ENCODE measurements at places on chromosomes 16 and 17.

DNA sequence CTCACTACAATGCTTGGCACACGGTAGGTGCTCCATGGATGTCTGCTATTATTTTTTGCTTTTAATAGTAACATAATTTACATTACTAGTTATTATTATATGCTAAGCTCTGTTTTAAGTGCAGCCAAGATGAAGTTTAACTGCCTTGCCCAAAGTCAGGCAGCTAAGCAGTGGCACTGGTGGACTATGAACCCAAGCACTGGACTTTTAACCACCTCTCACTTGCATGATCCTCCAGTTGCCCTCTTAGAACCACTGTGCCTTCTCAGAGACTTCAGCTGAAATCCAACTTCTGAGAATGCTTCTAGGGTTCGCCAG is 1.5 kb upstream of the ZNF207 start:
- DNase-seq = no peak

DNA sequence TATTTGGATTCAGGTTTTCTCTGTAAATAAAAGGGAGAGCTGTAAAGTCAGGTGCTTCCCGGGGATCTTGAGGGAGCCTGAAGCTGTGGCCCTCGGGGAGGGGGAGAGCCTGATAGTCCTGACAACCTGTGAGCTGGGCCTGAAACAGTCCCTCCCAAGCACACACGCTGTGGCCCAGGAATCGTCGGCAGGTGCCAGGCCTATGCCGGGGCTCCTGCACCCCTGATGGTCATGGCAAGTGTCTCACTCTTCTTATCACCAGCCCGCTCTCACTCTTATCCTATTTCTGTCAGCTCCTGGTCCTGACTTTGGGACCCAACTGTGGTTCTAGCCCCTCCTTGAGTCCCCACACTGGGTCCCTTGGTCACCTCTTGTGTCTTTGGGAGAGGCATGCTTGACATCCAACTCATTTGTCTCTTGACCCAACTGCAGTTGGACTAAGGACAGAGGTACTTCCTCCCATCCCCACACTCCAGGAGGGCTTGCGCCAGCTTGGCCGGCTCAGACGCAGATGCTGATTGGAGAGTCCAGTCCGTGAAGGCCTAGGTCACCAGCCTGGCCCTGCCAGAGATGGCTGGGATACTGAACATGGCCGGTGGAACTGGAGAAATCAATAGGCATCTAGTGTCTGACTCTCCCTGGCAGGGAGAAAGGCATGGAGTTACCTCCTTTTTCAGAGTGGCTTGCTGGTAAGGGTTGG is 170.5 kb upstream of the WSCD1 start:
- no peak for DNase-seq

DNA sequence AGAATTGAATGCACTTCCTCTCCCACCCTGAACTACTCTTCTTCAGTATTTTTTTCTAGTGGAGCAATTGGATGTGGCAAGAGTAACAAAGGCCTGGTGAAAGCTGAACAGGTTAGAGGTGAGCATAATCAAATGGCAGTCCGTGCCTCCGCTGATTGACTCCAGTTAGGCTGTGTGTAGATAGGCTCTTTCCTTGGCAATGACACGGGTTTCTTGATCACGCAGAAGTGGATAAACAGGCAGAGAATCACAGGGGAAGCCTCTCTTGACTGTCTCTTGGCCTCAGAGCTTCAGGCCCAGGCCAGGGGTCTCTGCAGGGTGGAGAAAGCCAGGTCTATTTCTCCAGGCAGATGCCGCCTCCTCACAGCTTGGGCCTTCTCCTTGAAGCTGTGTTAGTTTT is 4.2 kb downstream of the CD300LB start:
- DNase-seq = no peak

GRCh38 chr16:48576927-48577326 is 33.1 kb downstream of the N4BP1 start:
- no peak for DNase-seq

- DNase-seq = no peak
These were observed 164.1 kb downstream of the CDH8 start for GRCh38 chr16:61871837-61872777.

GRCh38 chr17:7523033-7523432 is 25.8 kb upstream of the TNFSF12 start:
- no peak for DNase-seq

DNA sequence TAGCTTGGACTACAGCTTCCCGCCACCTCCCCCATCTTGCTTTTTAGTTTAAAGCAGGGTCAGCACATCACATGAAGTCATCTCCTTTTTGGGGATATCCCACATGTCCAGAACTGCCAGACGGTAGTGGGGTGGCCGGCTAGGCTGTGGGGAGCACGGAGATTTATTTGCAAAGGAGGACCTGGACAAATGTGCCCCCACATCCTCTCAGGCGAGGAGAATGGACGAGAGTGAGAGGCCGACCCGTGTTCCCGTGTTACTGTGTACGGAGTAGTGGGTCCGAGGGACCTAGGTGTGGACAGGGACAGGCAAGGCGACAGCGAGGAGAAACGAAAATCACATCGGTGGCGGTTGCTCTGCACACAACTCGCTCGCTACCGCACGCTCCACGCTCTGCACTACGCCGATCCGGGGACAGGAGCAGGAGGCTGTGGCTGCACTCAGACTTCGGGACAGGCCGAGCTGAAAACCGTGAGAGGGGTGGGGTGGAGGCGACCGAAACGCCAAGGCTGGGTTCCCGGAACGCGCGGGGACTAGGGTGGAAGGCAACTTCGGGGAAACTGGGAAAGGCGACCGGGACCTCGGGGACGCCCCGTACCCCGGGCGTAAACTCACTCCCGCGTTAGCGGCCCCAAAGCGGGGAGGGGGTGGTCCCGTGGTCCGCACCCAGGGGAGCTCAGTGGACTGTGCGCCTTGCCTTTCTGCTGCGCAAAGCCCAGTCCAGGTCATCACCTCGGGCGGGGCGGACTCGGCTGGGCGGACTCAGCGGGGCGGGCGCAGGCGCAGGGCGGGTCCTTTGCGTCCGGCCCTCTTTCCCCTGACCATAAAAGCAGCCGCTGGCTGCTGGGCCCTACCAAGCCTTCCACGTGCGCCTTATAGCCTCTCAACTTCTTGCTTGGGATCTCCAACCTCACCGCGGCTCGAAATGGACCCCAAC is at the start of gene MT1A:
Gene MT1A (plus strand): TSS at position 853 of the 937 bp plus-strand sequence. CDS start 73 bp downstream, at position 926.
- no peak for DNase-seq

- no peak for DNase-seq
These were observed 504 bp downstream of the ZNF263 start for GRCh38 chr16:3283543-3284447.

DNA sequence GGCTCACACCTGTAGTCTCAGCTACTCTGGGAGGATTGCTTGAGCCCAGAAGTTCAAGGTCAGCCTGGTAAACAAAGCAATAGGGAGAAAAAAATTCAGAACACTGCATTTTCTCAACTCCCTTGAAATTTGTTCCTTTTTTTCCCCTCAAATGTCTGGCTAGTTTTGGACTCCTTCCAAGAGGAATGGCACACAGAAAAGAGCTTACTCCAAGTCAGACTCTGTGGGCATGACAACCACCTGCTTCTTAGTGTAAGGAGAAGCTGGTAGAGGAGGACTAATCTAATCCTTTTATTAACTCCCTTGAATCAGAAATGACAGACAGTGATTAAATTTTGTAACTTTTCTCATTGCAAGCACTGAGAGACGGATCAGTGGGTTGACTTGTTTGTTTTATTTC is 27.9 kb upstream of the HYDIN start:
- DNase-seq = no peak

- DNase-seq = no peak
These were observed 179.1 kb downstream of the ABCC12 start for GRCh38 chr16:47976636-47977210.

DNA sequence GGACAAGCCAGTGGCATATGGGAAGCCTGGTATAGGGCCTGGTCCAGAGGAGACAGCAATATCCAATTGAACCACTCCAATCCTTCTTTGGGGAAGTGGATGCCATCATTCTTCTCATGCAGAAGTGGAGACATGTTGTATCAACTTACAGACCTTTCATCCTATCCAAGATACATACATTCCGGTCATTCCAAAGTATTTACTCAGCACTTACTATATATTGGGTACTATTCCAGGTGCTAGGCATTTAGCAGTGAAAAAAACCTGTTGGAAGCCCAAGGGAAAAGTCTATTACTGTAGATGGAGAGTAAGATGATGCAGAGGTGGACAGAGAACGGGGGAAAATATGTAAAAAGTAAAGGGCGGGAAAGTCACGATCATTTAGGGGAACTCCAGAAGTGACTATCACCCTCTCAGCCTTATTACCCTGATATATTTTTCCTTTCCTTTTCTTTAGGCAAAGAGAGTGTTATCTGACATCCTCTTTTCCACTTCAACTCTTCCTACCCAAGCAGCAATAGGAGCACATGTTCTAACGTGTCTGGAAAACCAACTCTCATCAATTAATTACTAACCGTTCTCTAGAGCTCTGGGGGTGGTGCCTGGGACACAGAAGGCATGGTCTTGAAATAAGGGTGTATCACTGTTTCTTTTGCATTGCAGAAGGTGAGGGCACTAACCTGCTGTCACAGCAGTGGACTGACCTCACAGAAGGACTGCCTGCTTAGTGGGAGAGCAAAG is 210.1 kb upstream of the MAF start:
- DNase-seq = no peak

DNA sequence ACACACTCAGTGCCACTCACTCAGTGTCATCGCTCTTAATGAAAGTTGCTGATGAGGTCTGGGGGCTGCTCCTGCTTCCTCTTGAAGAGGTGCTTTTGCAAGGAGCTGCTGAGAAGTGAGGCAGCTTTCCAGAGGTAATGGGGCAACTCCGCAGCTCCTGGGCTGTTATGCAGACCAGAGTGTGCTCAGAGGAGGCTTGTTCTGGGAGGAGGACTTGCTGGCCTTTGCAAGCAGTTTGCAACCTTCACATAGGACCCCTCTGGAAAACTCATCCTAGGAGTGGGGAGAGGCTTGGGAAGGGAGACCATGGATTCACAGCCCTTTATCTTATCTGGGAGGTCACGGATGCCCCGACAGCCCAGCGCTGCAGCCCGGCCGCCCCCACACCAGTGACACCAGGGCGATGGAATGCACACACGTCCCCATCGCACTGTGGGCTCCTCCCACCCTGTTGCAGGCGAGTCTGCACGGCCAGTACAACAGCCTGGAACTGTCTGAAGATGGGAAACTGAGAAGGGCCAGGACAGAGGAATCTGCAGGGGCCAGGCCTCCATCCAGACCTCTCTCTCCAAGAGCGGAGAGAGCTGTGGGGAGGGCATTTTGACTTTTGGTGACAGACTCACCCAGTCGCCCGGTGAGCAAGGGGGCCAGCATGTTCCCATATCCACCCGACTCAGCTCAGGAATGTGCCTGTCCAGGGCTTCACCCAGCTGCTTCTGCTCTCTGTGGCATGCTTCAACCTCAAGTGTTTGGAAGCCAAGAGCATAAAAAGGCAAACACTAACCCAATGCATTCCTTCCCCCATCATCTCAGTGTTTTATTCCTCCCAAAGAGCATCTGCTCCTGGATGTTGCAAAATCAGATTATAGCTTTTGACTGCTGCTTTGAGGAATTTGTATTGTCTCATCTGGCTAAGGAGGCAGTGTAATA is 78.6 kb upstream of the ZNF469 start:
- DNase-seq = no peak

DNA sequence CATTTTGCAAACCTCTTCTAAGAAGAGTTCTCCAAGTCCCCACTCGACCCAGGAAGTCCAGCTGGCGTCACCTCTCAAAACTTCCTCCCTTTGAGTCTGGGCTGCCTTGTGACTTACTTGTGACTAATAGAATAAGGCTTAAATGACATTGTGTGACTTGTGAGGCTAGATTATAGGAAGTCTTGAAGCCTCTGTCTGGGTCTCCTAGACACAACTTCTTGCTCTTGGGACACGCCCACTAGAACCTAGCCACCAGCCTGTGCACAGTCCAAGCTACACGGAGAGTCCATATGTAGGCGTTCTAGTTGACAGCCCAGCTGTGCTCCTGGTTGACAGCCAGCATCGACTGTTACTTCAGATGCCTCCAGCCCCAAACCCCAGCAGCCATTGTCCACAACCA is 66.7 kb upstream of the TANC2 start:
- no peak for DNase-seq

DNA sequence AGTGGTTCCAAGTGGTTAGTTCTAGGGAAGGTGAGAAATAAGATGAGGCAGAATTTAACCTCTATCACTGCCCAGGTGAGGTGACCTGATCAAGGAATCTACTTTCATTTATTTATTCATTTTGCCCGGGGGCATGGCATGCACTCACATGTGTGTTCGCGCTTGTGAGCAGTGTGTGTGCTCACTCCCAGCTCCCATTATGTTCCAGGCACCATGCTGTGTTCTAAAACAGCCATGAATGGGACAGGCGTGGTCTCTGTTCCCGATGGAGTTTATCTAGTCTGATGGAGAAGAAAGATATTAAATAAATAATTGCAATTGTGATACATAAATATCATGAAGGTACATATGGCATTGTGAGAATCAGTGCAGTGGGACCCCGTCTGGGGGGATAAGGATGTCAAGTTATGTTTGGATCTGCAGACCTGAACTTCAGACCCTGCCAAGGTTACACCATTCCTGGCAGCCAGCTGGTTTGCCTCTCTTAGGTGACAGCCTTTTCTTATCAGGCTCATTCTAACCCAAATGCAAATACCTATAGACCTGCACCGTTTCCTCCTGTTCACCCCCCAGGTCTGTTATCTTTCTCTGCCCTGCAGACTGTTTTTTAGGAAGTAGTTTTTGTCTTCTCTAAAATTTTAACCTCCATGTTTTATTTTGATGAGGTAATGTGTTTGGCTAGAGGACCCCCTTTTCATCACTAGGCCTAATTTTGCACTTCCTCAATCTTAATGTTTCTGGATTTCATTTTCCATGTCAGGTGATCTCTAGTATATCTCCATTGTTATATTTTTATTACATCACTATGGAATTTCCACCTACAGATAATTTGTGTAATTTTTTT is 11.8 kb downstream of the CYB5B start:
- no peak for DNase-seq

- no peak for DNase-seq
These were observed 30.5 kb upstream of the NKD1 start for GRCh38 chr16:50517450-50518252.

GRCh38 chr16:11354733-11355574 is 9.7 kb downstream of the RMI2 start:
- peak; percentile 50 for DNase-seq

GRCh38 chr16:70250748-70251628 is 752 bp downstream of the EXOSC6 start:
- DNase-seq = peak; percentile 44

- peak; percentile 89 for DNase-seq
These were observed 12.7 kb upstream of the CD300A start for GRCh38 chr17:74453665-74454196.

- no peak for DNase-seq
These were observed 10.4 kb upstream of the COTL1 start for GRCh38 chr16:84628226-84628731.

DNA sequence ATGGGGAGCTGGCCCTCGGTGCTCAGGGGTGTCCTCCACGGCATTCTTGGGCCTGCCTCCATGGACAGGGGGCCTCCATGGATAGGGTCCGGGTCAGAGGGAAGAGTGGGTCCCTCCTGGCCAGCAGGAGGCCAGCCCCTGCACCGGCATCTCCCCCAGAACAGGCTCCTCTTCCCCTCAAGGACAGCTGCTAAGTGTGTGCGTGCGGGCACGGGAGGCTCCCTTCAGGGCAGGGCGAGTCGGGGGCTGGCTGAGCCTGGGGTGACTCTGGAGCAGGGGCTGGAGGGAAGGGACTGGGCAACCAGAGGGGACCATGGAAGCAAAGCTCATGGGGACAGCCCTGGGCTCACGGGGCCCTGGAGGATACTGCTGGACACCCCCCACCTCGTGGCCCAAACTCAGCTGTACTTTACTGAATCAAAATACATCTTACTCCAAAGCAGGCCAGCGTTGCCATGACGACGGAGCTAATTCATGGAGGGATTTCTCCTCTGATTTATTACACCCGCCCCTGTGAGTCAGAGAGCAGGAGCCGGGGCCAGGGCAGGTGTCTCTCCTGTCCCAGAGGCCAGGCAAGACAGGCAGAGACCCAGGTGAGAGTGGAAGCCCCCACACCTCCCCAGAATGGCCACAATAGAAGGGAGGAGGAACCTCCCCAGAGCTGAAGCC is 2.1 kb downstream of the CASKIN1 start:
- no peak for DNase-seq
